ENCODE measurements at places on chromosomes 7 and 10.
A peak's percentile ranks its signal among the peaks of the same experiment; 100 is the strongest.

- DNase-seq, result peak; percentile 12
Measured at GRCh38 chr7:96219378-96220130, 102.3 kb downstream of the SLC25A13 start.

GRCh38 chr10:27536437-27536836, 32.3 kb downstream of the RAB18 start:
- DNase-seq, result no peak

- peak; percentile 86 for DNase-seq
Measured at GRCh38 chr10:52486840-52487611, 172.9 kb downstream of the DKK1 start.

GRCh38 chr7:81583882-81584533, 185.8 kb downstream of the HGF start:
- DNase-seq, result peak; percentile 39

- DNase-seq, result no peak
Measured at GRCh38 chr7:155653803-155654202, 9.3 kb downstream of the RBM33 start.

GRCh38 chr10:30596013-30596412, 33.5 kb downstream of the LYZL2 start:
- no peak for DNase-seq

GRCh38 chr10:91378061-91378460, 32.1 kb upstream of the HECTD2 start:
- peak; percentile 19 for DNase-seq

DNA sequence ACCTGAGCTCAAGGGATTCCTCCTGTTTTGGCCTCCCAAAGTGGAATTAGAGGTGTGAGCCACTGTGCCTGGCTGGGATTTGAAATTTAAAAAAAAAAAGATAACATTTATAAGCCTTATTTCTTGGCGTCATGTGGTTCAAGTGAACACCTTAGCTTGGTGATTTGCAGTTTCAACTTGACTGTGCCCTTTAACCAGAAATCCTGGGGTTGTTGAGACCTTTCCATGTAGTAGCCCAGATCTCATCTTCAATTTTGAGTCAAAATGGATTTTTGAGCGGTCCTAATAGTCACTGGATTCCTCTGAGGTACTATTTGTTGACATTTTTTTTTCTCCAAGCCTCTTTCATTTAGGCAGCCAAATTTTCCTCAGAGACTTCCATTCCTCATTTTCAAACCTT, 29.5 kb upstream of the FBXW4 start:
- DNase-seq, result no peak

DNA sequence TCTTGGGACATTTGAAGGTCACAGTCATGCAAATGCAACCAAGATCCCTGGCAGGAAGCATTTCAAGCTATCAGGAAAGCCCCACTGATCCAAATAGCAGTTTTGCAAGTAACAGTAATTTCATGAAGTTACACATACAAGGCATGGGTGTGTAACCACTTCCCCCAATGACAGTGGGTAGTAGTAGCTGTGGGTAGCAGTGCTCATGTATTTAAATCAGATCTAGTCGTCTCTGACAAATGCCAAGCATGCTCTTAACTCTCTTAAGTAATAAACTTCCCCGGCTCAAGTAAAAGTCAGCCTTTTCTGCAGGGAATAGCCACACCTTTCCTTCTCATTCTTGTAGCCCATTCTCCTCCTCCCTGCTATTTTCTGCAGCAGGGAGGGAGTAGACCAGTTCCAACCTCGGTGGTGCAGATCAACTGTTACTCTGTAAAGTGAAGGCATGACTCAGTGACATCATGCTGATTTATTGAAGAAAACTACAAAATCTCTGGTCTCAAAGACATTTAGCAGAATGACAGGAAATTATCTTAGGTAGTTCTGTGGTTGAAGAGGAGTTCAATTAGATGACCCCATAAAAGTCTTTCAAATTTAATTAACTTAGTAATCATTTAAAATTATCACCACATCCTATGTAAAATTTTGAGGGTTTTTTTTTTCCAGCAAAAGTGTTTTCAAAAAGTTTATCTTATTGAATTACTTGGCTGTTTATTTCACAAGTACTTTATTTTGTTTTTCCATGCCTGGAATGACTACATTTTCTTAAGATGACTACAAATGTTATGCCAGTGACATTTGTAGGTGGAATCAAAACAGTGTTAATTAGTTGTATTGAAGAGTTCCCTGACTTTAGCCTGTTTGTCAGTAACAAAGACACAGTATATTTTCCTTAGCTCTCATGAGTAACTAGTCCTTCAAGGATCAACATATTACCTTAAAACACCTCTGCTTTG, 568.3 kb downstream of the INHBA start:
- DNase-seq, result no peak

- DNase-seq, result no peak
Measured at GRCh38 chr10:132320654-132321469, 11.1 kb upstream of the LRRC27 start.

- DNase-seq, result no peak
Measured at GRCh38 chr10:89554433-89554832, 19.0 kb upstream of the SLC16A12 start.

DNA sequence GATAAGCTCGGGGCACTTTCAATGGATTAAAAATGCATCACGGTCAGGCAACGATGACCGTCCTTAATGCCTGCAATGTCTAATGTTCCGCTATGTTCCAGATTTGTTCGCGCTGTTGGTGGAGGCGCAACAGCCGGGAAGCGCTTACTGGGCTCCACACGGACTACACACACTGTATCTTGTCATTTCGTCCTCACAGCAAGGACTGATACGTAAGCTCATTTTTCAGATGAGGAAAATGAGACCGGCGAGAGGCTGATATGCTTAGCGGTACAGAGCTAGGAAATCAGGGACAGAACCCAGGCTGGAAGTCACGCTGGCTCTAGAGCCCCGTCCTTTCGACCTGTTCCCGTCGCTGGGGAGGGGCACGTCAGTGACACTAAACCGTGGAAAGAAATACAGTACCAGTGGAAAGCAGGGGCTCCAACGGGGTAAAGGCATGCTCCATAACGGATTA, 670 bp downstream of the TPK1 start:
- DNase-seq, result no peak

DNA sequence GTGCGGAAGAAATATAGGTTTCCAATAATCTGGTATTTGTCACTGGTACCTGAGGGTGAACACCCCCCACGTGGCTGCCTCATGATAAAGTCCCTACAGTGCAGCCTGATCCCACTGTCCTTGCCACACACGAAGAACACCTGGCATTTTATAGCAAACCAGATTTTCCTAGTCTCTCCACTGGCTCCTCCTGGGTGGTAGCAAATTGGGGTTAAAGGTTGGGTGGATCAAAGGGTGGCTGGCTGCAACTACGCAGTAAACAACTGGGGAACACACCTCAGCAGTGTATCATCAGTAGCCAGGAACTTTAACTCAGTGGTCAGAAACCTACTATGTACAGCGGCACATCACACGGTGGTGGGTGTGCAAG, 10.3 kb downstream of the SEPHS1 start:
- no peak for DNase-seq

DNA sequence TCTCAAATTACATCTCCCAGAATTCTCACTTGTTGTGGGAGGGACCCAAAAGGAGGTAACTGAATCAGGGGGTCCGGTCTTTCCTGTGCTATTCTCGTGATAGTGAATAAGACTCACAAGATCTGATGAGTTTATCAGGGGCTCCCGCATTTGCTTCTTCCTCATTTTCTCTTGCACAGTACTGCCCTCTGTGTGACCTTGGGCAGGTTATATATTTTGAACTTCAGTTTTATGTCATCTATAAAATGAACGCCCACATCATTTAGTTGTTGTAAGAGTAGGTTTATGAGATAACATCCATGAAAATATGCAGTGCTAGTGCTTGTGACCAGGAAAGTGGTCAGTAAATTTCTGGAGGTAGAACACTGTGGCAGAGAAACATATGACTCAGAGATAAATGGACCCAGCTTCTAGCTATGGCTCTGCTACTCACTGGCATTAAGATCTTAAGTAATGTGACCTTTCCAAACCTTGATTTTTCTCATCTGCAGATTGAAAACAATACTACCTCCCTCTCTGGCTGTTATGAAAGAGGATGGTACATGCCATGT, 44.3 kb downstream of the SCRN1 start:
- DNase-seq, result no peak

DNA sequence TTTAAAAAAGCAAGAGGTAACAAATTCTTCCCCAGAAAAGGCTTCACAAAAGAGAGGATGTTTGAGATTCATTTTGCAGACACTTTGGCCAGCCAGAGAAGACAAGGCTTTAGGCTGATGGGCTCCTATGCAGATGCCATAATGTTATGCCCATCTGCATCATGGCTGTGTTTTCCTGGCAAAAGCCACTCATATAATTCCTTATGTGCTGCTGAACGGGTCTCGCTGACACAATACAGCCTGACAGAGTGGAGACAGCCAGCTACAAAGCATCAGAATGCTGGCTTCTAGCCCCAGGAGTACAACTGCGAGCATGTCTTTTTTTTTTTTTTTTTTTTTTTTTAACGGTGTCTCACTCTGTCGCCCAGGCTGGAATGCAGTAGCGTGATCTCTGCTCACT, 1157.4 kb upstream of the AUTS2 start:
- no peak for DNase-seq

DNA sequence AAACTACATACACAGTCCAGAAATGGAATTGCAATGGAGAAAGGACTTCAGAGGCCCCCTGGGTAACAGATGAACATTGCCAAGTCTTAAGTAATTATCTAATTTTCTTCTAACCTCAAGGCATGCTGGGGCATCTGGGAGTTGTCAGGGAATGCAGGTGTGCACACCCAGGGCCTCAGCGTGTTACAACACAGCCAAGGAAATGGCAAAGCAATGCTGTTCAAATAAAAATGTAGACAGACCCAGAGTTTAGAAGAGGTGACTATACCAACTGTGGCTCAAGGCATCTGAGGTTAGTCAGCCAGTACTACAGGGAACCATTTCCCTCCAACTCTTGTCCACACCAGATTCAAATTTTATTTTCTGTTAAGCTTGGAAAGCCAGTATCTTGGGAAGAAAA, 73.6 kb downstream of the CCDC3 start:
- no peak for DNase-seq

GRCh38 chr7:104653825-104654401, 325.5 kb downstream of the LHFPL3 start:
- DNase-seq, result no peak

GRCh38 chr10:44960482-44961229, 1.1 kb downstream of the RASSF4 start:
- DNase-seq, result no peak

DNA sequence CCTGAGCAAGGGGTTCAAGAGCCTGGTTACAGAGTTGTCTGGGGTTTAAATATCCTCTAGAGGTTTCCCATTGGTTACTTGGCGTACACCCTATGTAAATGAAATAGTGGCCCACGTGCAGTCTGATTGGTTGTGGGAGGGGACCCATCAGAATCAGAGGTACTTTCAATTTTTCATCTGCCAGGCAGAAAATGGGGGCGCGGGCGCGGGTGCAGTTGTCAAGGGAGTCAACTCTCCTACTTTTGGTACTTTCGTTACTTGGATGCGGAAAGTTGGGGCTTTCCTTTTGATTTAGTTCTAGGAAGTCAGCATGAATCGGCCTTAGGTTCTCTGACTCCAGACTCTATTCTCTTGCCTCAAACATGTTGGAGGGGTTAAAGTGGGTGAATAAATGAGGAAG, 83.2 kb downstream of the DNAJB9 start:
- no peak for DNase-seq

GRCh38 chr7:95899919-95900513, 127.7 kb downstream of the DYNC1I1 start:
- no peak for DNase-seq

DNA sequence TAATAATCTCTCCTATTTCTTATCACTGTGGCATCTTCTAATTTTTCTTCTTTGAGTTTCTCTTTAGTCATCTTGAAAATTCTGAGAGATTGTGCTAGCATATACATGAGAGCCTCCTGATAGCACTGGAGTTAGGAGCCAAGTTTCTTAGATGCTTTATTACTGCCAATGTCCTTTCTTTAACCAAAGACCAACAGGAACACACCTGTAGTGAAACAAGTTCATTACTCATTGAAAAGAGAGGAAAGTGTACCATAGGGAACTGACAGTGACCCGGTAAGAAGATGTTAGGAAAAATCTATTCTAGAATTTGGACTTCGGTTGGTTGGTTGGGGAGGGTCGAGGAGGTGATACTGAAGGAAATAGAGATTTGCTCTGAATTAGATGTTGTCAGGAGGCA, 27.1 kb upstream of the CD36 start:
- DNase-seq, result no peak

GRCh38 chr10:71939304-71939703, 24.9 kb upstream of the CHST3 start:
- no peak for DNase-seq

- DNase-seq, result no peak
Measured at GRCh38 chr10:80414142-80414895, 6.0 kb downstream of the PRXL2A start.

DNA sequence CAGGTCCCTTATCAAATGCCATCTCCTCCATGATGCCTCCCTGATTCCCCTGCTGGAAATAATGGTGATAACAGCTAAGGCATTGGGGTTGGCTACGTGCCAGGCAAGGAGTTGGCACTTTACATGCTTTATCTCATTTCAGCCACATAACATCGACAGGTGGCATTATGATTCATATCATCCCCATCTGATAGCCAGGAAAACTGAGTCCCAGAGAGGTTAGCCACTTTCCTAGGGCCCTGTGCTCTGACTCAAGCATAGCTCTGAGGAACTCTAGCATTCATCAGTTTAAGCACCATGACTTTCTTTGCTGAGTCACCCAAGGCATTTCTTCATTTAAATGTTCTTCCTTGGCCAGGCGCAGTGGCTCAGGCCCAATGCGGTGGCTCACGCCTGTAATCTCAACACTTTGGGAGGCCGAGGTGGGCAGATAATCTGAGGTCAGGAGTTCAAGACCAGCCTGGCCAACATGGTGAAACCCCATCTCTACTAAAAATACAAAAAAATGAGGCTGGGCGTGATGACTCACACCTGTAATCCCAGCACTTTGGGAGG, 6.6 kb downstream of the LEP start:
- no peak for DNase-seq

- no peak for DNase-seq
Measured at GRCh38 chr10:129969184-129969910, 5.3 kb upstream of the EBF3 start.

- no peak for DNase-seq
Measured at GRCh38 chr10:95276367-95277200, 14.2 kb downstream of the PDLIM1 start.

- DNase-seq, result no peak
Measured at GRCh38 chr7:44225566-44226395, 25.0 kb downstream of the YKT6 start.

DNA sequence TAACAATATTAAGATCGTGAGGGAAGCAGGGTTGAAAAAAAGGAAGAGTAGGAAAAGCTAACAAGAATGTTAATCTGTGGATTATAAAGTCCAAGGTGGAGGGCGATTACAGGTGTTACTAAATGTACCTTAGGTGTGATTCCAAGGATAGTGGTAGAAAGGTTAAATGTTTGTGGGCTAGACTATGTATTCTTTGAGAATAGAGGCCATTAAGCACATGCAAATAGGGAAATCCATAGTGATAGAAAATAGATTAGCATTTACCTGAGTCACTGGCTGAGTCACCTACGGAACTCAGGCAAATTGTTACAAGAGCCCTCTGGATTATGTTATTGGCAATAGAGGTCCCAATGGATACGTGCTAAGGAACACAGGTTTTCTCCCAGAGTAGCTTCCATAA, 9.0 kb downstream of the MGAM2 start:
- DNase-seq, result no peak
